ENCODE measurements at places on chromosomes 4 and X.

- no peak for DNase-seq
Observed at GRCh38 chr4:48772556-48772955, 7.5 kb downstream of the FRYL start.

GRCh38 chrX:48957477-48957826 lies at the start of gene OTUD5:
Gene OTUD5 (minus strand): TSS chrX:48957607. CDS start chrX:48957570, 37 bp downstream.
- peak; percentile 71 for DNase-seq

GRCh38 chr4:5784960-5785611 lies 74.1 kb downstream of the EVC start:
- no peak for DNase-seq

GRCh38 chr4:115515366-115515765 lies 401.9 kb upstream of the NDST4 start:
- DNase-seq: no peak

DNA sequence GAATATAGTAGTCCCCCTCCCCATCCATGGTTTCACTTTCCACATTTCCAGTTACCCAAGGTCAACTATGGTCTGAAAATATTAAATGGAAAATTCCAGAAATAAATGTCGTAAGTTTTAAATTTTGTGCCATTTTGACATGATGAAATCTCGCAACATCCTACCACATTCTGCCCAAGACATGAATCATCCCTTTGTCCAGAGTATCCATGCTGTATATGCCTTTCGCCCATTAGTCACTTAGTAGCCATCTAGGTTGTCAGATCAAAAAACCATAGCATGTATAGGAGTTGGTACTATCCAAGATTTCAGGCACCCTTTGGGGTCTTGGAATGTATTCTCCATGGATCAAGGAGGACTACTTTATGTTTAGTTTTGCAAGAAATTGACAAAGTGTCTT lies 8.3 kb downstream of the PRRG1 start:
- DNase-seq: no peak
